Bronchial smooth muscle cell (primary cell): ENCODE measurements at places on chromosomes 4 and X. TPM values are rescaled to one million over a fixed set of nuclear protein-coding genes. Genes with fewer than 3 reads are reported as not detected.

The ANXA10 gene
- 4.6 and 7.4 TPM in 2 replicates for total RNA-seq

The PTPN13 gene
- total RNA-seq = 46.8 and 64.7 TPM in 2 replicates

The DCAF4L1 gene
- under 0.01 TPM in 1 of 2 replicates, not detected in the other for total RNA-seq

The PCDH10 gene
- total RNA-seq = 0.79 and 2.7 TPM in 2 replicates

The BEX1 gene
- total RNA-seq = 0.63 TPM in 1 of 2 replicates, not detected in the other

The NPY5R gene
- total RNA-seq = not detected in 2 replicates

The JADE3 gene
- 2.8 and 3.9 TPM in 2 replicates for total RNA-seq

The PAGE5 gene
- not detected in 2 replicates for total RNA-seq

The SLC2A9 gene
- 2.5 and 3.1 TPM in 2 replicates for total RNA-seq

The SERTM2 gene
- not detected in 2 replicates for total RNA-seq

The PLXNA3 gene
- total RNA-seq = 9.1 and 16.4 TPM in 2 replicates

The NAT8L gene
- under 0.01 TPM in 2 replicates for total RNA-seq

The ADAMTS3 gene
- 1.9 and 4.1 TPM in 2 replicates for total RNA-seq

The TRIM60 gene
- not detected in 2 replicates for total RNA-seq

The GC gene
- total RNA-seq = not detected in 2 replicates

The ZFYVE28 gene
- total RNA-seq = 8.2 and 9.9 TPM in 2 replicates

The UNC5C gene
- 1.1 and 4.1 TPM in 2 replicates for total RNA-seq

The NPFFR2 gene
- total RNA-seq = not detected in 2 replicates

The REELD1 gene
- total RNA-seq = not detected in 2 replicates

The TRO gene
- 17.3 and 20.6 TPM in 2 replicates for total RNA-seq

The CXCL11 gene
- not detected in 2 replicates for total RNA-seq

The MED12 gene
- total RNA-seq = 29.3 and 34.3 TPM in 2 replicates

The ARMCX2 gene
- total RNA-seq = 86.1 and 116 TPM in 2 replicates

The NUDT10 gene
- total RNA-seq = 1.4 and 2.7 TPM in 2 replicates

The CYBB gene
- total RNA-seq = not detected in 2 replicates

The SLC25A4 gene
- 3.0 and 3.6 TPM in 2 replicates for total RNA-seq

The GAK gene
- 41.0 and 50.1 TPM in 2 replicates for total RNA-seq

The CXCL3 gene
- total RNA-seq = 0.86 and 3.0 TPM in 2 replicates

The HSFX1 gene
- total RNA-seq = 0.47 and 0.94 TPM in 2 replicates

The TLR10 gene
- not detected in 2 replicates for total RNA-seq

The RADX gene
- total RNA-seq = 0.95 and 1.2 TPM in 2 replicates

The GPR119 gene
- total RNA-seq = not detected in 2 replicates

The RBM46 gene
- under 0.01 TPM in 1 of 2 replicates, not detected in the other for total RNA-seq

The NR3C2 gene
- total RNA-seq = 1.5 and 2.4 TPM in 2 replicates

The FGFBP1 gene
- total RNA-seq = not detected in 2 replicates

The GAGE12J gene
- total RNA-seq = not detected in 2 replicates

The PLA2G12A gene
- total RNA-seq = 53.1 and 88.4 TPM in 2 replicates

The CETN2 gene
- 36.6 and 55.8 TPM in 2 replicates for total RNA-seq

The CD40LG gene
- total RNA-seq = not detected in 2 replicates

The LRRC66 gene
- 0.47 and 0.77 TPM in 2 replicates for total RNA-seq

The TASL gene
- total RNA-seq = not detected in 2 replicates

The FAM9C gene
- under 0.01 and 0.16 TPM in 2 replicates for total RNA-seq

The DCHS2 gene
- 0.09 TPM in 1 of 2 replicates, not detected in the other for total RNA-seq

The ADH1A gene
- total RNA-seq = 0.09 and 0.16 TPM in 2 replicates

The ZNF718 gene
- 3.4 and 4.6 TPM in 2 replicates for total RNA-seq

The BEX5 gene
- total RNA-seq = not detected in 2 replicates

The GRSF1 gene
- 69.4 and 80.4 TPM in 2 replicates for total RNA-seq

The PCDH11X gene
- total RNA-seq = not detected in 2 replicates

The BBS7 gene
- total RNA-seq = 13.4 and 19.9 TPM in 2 replicates

The EXOC1L gene
- 0.09 TPM in 1 of 2 replicates, not detected in the other for total RNA-seq

The ZFP92 gene
- total RNA-seq = under 0.01 TPM in 2 replicates

The OPN1LW gene
- not detected in 2 replicates for total RNA-seq

The NIPAL1 gene
- not detected in 2 replicates for total RNA-seq

The ARSJ gene
- 14.7 and 17.0 TPM in 2 replicates for total RNA-seq

The ZNF732 gene
- total RNA-seq = 0.09 and 0.16 TPM in 2 replicates

The FABP2 gene
- not detected in 2 replicates for total RNA-seq

The GJB1 gene
- total RNA-seq = not detected in 2 replicates
